Psoas muscle (tissue), 8 donors: ENCODE measurements at places on chromosomes 2 and 18. TPM values are rescaled to one million over a fixed set of nuclear protein-coding genes. Genes with fewer than 3 reads are reported as not detected.

DNA sequence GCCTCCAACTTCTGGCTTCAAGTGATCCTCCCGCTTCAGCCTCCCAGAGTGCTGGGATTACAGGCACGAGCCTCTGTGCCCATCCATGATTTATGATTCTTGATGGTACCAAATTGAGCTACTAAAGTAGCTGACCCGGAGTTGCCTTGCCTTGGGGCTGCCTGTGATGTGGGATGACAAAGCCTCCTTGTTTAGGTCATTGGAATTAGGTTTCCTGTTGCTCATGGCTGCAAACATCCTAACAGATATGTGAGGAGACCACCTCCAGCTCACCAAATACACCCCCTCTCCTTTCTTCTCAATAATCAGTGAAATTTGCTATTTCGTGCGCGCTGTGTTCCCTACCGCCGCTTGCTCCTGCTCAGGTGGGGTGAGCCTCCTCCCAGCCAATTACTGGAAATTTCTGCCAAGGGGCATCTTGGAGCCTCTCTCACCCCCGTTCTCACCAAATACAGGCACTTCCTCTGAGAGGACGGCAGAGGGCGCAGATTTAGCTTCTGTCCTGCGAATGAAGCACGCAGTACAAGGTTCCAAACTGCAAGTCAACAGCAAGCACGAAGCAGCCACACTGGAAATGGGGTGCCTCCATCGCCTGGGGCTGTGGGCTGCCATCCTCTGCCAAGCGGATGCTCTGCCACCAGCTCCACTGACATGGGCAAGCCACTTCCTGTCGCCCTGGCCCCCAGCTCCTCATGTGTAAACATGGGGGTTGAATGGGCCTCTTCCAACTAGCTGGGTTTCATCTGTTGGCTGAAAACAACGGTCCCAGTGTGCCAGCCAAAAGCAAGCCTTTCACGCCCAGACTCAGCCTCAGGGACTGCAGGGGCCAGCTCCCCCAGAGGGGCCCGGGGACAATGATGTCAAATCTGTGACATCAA, 71.7 kb downstream of the NCAPH start:
- H3K4me1 ChIP-seq: peaks cover 17% of the 10 kb centered on the region
- no peak overlapping the region for H3K4me3 ChIP-seq
- no peaks in the 10 kb centered on the region for H3K36me3 ChIP-seq
- H3K27ac ChIP-seq: no peak overlapping the region
- DNase-seq: peak; percentile 73

GRCh38 chr2:73112026-73112912, 479 bp downstream of the RAB11FIP5 start:
- DNase-seq: peak; percentile 64
- peak overlapping the region; percentile 74 for H3K27ac ChIP-seq
- H3K4me3 ChIP-seq: peak overlapping the region; percentile 97
- H3K36me3 ChIP-seq: no peaks in the 10 kb centered on the region
- peaks cover 28% of the 10 kb centered on the region for H3K4me1 ChIP-seq
- H3K27me3 ChIP-seq: no peaks in the 10 kb centered on the region

GRCh38 chr2:98377544-98377943, 31.3 kb downstream of the CNGA3 start:
- H3K27me3 ChIP-seq: no peaks in the 10 kb centered on the region
- DNase-seq: no peak
- no peak overlapping the region for H3K27ac ChIP-seq
- no peak overlapping the region for H3K4me3 ChIP-seq

- H3K27me3 ChIP-seq: no peaks in the 10 kb centered on the region
- no peak overlapping the region for H3K4me3 ChIP-seq
- DNase-seq: no peak
- H3K4me1 ChIP-seq: no peaks in the 10 kb centered on the region
- H3K27ac ChIP-seq: no peak overlapping the region
- no peaks in the 10 kb centered on the region for H3K36me3 ChIP-seq
Measured at GRCh38 chr2:127040169-127040568, 66.8 kb downstream of the BIN1 start.

GRCh38 chr18:50791599-50792438, 28.0 kb downstream of the MRO start:
- no peak overlapping the region for H3K4me3 ChIP-seq
- H3K36me3 ChIP-seq: no peaks in the 10 kb centered on the region
- no peak overlapping the region for H3K27ac ChIP-seq
- DNase-seq: no peak
- H3K27me3 ChIP-seq: no peaks in the 10 kb centered on the region
- H3K4me1 ChIP-seq: no peaks in the 10 kb centered on the region

DNA sequence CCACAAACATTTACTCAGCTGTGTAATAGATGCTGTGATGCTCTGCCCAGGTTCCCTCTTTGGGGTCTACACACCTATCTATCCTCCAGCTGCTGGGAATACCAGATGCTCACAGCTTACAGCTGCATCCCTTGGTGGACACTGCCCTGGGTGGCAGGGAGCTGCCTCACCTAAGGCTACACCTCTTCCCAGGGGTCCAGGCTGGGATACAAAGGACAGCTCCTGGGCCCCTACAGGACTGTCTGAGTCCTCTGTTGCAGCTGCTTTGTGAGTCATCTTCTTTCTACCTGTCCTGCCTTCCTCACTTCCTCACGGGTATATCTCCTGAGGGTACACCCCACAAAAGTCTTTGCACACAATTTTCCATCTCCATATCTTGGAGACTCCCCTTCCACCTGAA, 27.6 kb downstream of the THNSL2 start:
- H3K36me3 ChIP-seq: no peaks in the 10 kb centered on the region
- H3K4me3 ChIP-seq: no peak overlapping the region
- DNase-seq: no peak
- no peaks in the 10 kb centered on the region for H3K4me1 ChIP-seq

- H3K36me3 ChIP-seq: no peaks in the 10 kb centered on the region
- no peak overlapping the region for H3K27ac ChIP-seq
- no peaks in the 10 kb centered on the region for H3K4me1 ChIP-seq
Measured at GRCh38 chr2:13543550-13543949, 826.8 kb downstream of the TRIB2 start.

GRCh38 chr2:197306696-197307040, 3.9 kb downstream of the ANKRD44 start:
- H3K27ac ChIP-seq: peak overlapping the region; percentile 82
- peak overlapping the region; percentile 20 for H3K4me3 ChIP-seq
- H3K4me1 ChIP-seq: peaks cover 32% of the 10 kb centered on the region
- no peaks in the 10 kb centered on the region for H3K27me3 ChIP-seq

DNA sequence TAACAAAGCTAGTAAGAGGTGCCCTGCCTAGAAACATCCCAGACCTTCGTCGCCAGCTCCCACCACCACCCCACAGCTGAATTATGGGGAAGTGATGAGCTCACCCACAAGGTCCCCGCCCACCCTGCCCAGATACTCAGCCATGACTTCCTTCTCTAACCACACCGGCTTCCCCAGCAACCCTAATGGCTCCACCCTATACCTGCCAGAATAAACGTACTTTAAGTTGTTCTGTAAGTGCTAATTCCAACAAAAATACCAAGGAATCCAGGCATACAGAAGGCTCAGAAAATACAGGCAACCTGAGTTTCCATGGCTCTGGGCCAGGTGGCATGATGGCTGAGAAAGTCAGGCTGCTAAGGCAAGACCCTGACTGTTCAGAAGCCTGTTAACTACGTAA, 39.1 kb downstream of the TMEM163 start:
- no peak overlapping the region for H3K27ac ChIP-seq

GRCh38 chr18:50334546-50335152, 40.2 kb upstream of the SKA1 start:
- no peaks in the 10 kb centered on the region for H3K36me3 ChIP-seq
- no peak overlapping the region for H3K4me3 ChIP-seq
- H3K27ac ChIP-seq: no peak overlapping the region
- no peaks in the 10 kb centered on the region for H3K27me3 ChIP-seq
- H3K4me1 ChIP-seq: no peaks in the 10 kb centered on the region

DNA sequence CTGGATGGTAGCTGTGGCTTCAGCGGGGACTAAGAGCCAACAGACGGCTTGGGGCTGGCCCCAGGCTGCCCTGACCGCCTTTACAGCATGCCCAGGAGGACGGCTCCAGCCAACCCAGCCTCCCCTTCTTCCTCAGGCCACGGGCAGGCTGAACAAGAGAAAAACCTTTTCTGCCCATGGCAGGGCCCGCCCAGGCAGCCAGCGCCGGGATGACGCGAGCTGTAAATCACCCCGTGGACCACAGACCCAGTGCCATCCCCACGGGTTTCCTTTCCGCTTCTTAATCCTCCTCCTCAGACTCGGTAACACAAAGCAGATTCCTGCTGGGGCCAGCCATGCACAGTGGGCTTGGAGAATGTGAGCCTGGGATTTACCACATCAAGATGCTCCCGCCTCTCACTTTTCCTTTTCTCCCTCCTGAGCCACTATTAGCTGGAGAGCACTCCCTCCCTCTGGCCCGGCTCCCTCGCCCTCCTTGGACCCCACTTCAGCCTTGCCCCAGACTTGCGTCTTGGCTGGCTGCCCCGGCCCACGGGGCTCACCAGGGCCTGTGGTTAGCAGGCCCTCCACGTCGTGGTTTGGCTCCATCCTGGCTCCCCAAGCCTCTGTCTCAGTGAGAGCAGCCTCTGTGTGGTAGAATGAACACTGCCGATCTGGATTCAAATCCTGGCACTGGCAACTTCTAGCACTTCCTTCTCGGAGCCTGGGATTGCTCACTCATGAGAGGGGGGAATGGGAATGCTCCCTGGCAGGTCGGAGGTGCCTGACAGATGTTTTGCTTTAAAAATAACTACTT, 31.4 kb downstream of the ATOH8 start:
- peak overlapping the region; percentile 53 for H3K27ac ChIP-seq
- no peak for DNase-seq
- no peak overlapping the region for H3K4me3 ChIP-seq
- no peaks in the 10 kb centered on the region for H3K36me3 ChIP-seq
- H3K27me3 ChIP-seq: no peaks in the 10 kb centered on the region

DNA sequence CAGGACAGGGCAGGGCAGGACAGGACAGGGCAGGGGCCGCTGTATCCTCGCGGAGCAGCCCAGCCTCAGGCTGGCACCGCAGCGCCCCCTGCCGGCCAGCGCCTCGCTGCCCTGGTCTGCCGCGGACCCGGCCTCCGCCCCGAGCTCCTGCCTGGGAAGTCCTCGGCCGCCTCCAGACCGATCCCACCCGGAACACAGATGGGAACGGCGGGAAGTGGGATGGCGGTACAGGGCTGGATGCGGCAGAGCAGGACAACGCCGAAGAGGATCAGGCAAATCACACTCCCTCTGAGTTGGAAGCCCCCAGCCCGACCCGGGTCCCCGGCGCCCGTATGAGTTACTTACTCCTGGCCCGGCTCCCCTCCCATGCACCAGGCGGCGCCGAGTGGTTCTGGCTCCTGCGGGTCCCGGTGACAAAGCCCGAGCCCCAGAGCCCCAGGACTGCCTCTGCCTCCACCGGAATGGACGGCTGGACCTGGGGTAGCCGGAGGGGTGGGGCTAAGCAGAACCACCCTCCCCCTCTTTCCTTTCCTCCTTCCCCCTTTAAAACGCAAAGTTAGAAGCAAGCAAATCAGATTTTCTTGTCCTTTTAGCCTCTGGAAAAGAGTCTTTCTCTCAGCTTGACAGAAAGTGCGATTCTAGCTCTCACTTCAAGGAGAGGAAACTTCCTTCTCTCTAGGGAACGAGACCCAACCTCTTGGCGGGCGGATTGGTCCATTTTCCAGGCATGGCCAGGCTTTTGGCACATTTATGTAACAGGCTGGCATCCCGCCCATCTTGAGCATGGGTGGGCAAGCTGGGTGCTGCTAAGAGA, at the start of gene TP53I3:
Gene TP53I3, minus strand, starts transcription at position 449 of the 814 bp plus-strand sequence. CDS start 508 bp downstream, outside the sequence.
- peak; percentile 90 for DNase-seq
- H3K36me3 ChIP-seq: peaks cover 32% of the 10 kb centered on the region
- H3K27me3 ChIP-seq: no peaks in the 10 kb centered on the region
- peak within 1 kb of the TSS; percentile 65 for H3K4me3 ChIP-seq
- H3K27ac ChIP-seq: peak within 1 kb of the TSS; percentile 73
- peaks cover 8% of the 10 kb centered on the region for H3K4me1 ChIP-seq

GRCh38 chr2:132607426-132608090, 62.4 kb downstream of the LYPD1 start:
- H3K27me3 ChIP-seq: peaks cover 2% of the 10 kb centered on the region
- DNase-seq: no peak
- H3K4me3 ChIP-seq: no peak overlapping the region
- no peak overlapping the region for H3K27ac ChIP-seq

GRCh38 chr18:79641722-79642497, 37.7 kb upstream of the CTDP1 start:
- peaks cover 3% of the 10 kb centered on the region for H3K4me1 ChIP-seq
- no peak overlapping the region for H3K27ac ChIP-seq
- peaks cover 8% of the 10 kb centered on the region for H3K27me3 ChIP-seq
- DNase-seq: no peak

GRCh38 chr2:176789751-176790150, 422.8 kb upstream of the HNRNPA3 start:
- H3K4me3 ChIP-seq: no peak overlapping the region
- H3K36me3 ChIP-seq: no peaks in the 10 kb centered on the region
- peaks cover 17% of the 10 kb centered on the region for H3K4me1 ChIP-seq
- no peak overlapping the region for H3K27ac ChIP-seq
- no peaks in the 10 kb centered on the region for H3K27me3 ChIP-seq

- no peaks in the 10 kb centered on the region for H3K27me3 ChIP-seq
- H3K27ac ChIP-seq: no peak overlapping the region
- no peak for DNase-seq
- H3K4me1 ChIP-seq: no peaks in the 10 kb centered on the region
- no peaks in the 10 kb centered on the region for H3K36me3 ChIP-seq
- no peak overlapping the region for H3K4me3 ChIP-seq
Measured at GRCh38 chr2:42196403-42197267, 27.5 kb downstream of the EML4 start.

- no peaks in the 10 kb centered on the region for H3K36me3 ChIP-seq
- DNase-seq: peak; percentile 43
- peak within 1 kb of the TSS; percentile 87 for H3K27ac ChIP-seq
- H3K27me3 ChIP-seq: no peaks in the 10 kb centered on the region
- H3K4me1 ChIP-seq: peaks cover 24% of the 10 kb centered on the region
- H3K4me3 ChIP-seq: peak within 1 kb of the TSS; percentile 83
Measured at GRCh38 chr2:100819370-100820272, at the start of gene NPAS2. Gene NPAS2, plus strand, starts transcription at chr2:100820139. Its CDS starts 84,616 bp downstream, at chr2:100904755.

GRCh38 chr2:214574084-214574781, 163.4 kb downstream of the VWC2L start:
- H3K4me3 ChIP-seq: no peak overlapping the region
- DNase-seq: no peak
- H3K4me1 ChIP-seq: no peaks in the 10 kb centered on the region

GRCh38 chr2:218186355-218186766, 19.6 kb upstream of the CXCR1 start:
- H3K4me3 ChIP-seq: no peak overlapping the region
- H3K27me3 ChIP-seq: no peaks in the 10 kb centered on the region
- H3K4me1 ChIP-seq: peaks cover 14% of the 10 kb centered on the region
- DNase-seq: peak; percentile 69
- H3K36me3 ChIP-seq: no peaks in the 10 kb centered on the region

- H3K4me1 ChIP-seq: peaks cover 3% of the 10 kb centered on the region
- H3K4me3 ChIP-seq: no peak overlapping the region
- peak; percentile 65 for DNase-seq
- no peak overlapping the region for H3K27ac ChIP-seq
- H3K36me3 ChIP-seq: no peaks in the 10 kb centered on the region
Measured at GRCh38 chr2:43210467-43211303, 15.7 kb downstream of the ZFP36L2 start.

TMEM178A gene
- 1.3 TPM for total RNA-seq

SGPP2 gene
- total RNA-seq: 0.19 TPM

IKZF2 gene
- total RNA-seq: 11.6 TPM

MFSD6 gene
- total RNA-seq: 5.0 TPM

IL36G gene
- not detected for total RNA-seq

SP5 gene
- 1.0 TPM for total RNA-seq

MRO gene
- total RNA-seq: 1.7 TPM

UGT1A4 gene
- total RNA-seq: not detected

ABCG5 gene
- total RNA-seq: not detected

SNRNP27 gene
- total RNA-seq: 81.3 TPM

GREB1L gene
- 11.3 TPM for total RNA-seq

GPR55 gene
- total RNA-seq: not detected

COBLL1 gene
- 5.6 TPM for total RNA-seq
